ENCODE measurements at places on chromosomes 3 and 15.

GRCh38 chr3:41404582-41404981 is 205.3 kb downstream of the CTNNB1 start:
- DNase-seq, result no peak

DNA sequence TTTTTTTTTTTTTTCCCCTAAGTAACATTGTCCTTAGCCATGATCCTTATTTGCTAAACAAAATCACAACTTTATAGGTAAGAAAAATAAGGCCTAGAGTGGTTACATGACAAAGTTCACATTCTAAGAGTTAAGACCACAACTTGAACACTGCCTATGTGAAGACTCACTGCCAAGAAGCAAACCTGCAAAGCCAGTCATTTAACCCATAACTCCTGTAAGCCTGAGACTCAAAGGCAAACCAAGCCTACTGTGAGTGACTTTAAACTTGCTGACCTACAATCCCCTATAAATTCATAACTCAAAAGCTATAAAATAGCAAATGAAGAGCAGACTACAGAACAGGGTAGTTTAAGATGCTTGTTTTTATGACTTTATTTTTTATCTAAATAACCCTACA is 12.9 kb upstream of the ANKRD28 start:
- no peak for DNase-seq

DNA sequence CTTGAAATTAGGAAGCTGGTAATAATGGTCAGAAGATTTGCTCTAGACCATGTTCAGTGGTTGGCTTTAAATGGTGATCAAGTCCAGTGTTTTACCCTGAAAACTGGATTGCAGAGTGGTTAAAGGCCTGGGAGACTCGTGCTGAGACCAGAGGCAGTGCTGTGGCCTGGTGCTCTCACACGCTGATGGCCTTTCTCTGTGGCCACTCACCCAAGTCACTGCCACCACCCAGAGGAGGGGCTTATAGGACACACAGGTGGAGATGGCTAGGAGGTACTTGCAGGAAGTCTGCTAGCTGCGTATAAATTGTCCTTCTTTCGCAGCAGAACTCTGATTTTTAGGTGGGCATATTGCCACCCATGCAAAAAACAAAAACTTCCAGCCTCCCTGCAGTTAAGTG is 6.2 kb upstream of the EHD4 start:
- DNase-seq, result no peak

- DNase-seq, result no peak
These were observed 8.3 kb upstream of the PLCH1 start for GRCh38 chr3:155753038-155753639.
